ENCODE measurements at places on chromosomes 7 and 10.

DNA sequence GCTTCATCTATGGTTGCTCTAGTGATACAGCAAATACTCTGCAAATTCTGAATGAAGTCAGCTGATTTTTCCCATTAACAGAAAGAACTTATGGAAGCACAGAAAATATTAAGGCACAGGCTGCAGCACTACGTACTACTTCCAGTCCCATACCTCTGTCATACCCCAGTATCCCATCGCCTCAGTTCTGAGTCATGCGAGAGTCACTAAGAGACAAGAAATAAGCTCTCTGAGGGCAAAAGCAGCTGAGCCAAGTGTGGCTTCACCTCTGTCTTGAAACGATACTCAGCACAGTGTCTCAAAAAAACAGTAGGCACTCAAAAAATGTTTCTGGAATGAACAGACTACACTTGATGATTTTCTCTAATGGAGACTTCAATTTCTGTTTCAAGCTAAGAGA lies 48.2 kb downstream of the EZH2 start:
- no peak for DNase-seq

DNA sequence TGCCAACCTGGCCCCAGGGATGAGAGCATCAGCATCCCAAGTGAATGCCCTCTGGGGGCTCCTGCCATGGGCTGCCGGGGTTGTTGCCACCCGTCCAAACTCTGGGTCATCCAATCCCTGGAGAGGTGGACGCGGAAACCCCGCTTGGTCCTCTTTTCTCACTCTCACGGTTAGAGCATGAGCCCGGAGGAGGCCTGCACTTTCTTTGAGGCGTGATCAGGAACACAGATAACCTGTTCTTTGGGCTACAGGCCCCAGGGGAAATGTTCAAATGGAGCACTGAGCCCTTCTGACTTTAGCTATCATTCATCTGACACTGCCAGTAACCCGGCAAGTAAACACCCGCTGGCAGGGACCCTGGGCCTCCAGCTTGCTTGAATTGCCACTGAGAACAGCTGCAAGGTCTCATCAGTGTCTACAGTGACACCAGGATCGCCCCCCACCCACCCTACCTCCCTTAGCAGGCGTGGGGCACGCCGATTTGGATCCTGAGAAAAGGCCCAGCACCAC lies 29.4 kb upstream of the SLF2 start:
- no peak for DNase-seq

DNA sequence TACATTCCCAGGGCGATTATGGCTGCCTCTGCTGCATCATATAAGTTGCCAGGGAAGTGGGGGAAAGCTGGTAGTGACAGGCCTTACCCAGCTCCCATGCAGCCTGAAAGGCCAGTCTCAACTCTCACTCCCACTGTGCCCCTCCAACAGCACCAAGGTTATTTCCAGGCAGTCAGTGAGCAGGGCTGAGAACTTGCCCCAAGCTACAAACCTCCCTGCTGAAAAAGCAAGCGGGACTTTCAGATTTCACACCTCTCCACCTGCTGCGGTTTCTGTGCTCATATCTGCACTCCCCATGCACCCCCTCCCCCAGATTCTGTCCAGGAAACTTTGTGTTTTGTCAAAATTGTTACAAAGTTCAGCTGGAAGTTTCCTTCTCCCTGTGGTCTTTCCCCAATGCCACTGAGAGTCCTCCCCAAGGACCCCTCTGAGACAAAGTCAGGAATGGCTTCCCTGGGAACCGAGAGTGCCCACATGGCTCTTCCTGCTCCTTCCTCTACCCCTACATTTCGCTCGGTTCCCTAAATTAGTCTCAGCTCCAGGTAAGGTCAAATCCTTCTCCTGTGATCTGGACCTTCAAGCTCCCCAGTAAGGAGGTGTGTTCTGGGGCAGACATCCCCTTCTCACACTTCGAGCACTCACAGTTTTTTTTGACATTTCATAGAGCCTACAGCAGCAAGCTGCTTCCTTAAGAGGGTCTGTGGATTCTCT lies 25.3 kb upstream of the WNT2 start:
- no peak for DNase-seq

- DNase-seq = no peak
Measured at GRCh38 chr10:118742782-118743181, 12.0 kb downstream of the CACUL1 start.

- DNase-seq = no peak
Measured at GRCh38 chr10:131747791-131748190, 153.0 kb upstream of the PPP2R2D start.

DNA sequence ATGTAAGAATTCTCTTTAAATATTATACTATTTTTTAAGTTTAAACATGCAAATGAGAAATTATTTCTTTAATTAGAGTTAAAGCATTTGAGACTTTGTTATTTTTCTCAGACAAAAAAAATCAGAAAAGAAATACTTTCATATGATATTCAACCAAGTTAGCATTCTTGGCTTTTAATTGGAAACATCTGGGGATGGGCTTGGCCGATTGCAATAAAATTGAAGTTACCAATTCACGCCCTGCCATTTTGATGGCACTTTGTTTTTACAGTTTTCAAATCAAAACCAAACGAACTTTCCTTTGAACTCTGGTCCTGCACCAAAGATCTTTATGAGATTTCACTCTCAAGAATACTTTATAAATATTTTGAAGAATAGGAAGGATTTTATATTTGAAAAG lies 127.7 kb downstream of the ATE1 start:
- no peak for DNase-seq

DNA sequence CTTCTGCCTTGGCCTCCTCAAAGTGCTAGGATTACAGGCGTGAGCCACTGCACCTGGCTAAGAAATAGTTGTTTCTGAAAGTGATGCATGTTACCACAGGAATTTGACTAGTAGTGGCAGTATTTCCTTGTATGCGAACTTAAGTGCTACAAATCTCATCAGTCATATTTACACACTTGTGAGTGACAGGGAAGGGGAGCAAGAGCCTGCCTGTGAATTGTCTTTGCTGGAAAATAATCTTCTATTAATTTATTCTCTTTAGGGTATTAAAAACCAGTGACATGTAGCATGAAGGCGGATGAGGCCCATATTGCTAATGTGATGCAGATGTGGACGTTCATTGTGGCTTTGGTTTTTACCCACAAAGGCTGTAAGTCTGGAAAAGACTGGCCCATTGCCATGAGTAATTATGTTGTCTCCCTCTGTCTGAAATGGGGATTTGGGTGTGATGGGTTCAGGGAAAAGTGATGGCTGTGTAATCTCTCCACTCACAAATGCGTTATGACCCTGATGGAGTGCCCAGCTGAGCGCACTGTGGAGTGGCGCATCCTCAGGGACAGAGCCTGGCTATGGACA lies 97.6 kb downstream of the CCNY start:
- DNase-seq = no peak

GRCh38 chr7:29929018-29929807 lies 60.4 kb downstream of the SCRN1 start:
- no peak for DNase-seq

GRCh38 chr7:155682484-155682883 lies 38.0 kb downstream of the RBM33 start:
- no peak for DNase-seq

DNA sequence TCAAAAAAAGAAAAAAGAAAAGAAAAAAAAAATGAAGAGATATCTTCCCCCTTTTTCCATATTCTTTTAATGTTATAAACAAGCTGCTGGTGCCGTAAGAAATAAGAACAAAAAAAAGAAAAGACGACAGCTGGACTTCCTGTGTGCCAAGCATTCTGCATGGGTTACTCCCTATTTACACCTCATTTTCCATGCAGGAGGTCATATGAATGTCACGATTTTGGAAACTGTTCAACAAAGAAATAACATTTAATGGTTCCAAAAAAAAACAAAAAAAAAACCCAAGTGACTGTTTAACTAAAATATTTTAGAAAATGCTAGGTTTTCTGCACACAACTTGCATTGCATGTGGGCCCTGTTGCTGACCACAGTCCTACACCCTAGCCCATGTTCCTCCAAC lies 159.3 kb downstream of the TNS3 start:
- no peak for DNase-seq

- DNase-seq = no peak
Measured at GRCh38 chr10:19663344-19663743, 152.9 kb upstream of the PLXDC2 start.
